ENCODE measurements at places on chromosomes 5 and 9.

DNA sequence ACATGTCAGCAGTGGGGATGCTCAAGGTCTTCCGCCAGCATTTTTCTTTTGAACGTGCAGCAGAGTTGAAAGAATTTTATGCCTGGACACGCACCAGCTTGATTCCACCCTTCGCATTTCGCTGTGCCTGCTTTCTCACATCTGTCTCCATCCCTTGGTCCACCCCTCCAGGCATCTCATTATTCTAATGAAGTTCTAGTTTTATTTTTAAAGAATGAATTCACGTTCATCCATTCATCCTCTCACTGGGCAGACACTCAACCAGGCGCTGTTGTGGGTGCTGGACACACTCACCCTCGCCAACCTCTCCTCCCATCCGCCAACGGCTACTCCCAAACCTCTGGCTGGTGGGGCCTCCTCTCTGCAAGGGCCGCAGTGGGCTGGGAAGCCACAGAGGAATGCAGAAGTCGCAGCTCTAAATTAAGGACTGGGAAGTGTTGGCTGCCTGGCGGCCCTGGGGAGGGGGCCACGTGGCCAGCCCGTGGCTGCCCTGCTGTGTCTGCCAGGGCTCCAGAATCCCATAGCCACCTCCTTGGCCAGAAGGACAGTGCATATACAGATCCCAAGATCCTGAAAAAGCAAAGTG lies 6.7 kb downstream of the SUSD3 start:
- no peak for DNase-seq

- DNase-seq: no peak
Measured at GRCh38 chr5:132461569-132462070, 29.0 kb downstream of the IRF1 start.

GRCh38 chr9:36029765-36030528 lies 6.8 kb upstream of the RECK start:
- no peak for DNase-seq

- DNase-seq: no peak
Measured at GRCh38 chr9:137095664-137096517, 9.1 kb downstream of the MAN1B1 start.

DNA sequence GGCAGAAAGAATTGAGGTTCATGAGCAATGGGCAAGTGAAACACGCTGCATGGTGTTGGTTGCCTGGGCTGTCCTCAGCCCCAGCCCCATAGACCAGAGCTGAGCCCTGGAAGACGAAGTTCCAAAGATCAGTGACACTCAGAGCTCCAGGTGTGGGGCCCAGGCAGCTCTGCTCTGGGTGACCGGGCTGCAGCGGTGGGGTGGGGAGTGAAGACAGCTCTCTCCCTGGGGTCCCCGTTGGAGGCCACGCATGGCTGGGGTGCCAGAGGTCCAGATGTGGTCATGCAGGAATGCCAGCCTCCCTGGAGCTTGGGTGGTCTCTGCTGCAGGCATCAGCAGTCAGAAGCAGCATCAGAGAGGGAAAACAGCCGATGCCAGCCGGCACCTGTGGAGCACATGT lies 165.0 kb upstream of the ERCC6L2 start:
- no peak for DNase-seq

DNA sequence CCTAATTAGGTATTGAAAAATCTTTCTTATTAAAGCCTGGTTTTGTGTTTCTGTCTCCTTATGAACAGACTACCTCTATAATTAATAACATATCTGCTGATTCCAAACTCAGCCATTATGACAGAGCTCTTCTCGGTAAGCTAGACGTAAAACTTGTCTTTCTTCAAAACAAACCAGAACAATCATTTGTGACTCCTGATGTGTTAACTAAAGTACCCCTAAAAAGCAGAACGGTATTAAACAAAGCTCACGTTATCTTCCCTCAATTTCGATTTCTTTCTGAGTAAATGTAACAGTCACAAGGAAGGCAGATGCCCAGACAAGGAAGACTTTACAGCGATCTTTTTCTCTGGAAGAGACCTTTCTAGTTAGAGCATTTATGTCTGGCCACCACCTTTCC lies 1.8 kb downstream of the SEMA5A start:
- no peak for DNase-seq

GRCh38 chr5:83265318-83265717 lies 188.0 kb downstream of the XRCC4 start:
- DNase-seq: no peak

- no peak for DNase-seq
Measured at GRCh38 chr9:135379540-135380267, 99.9 kb upstream of the PPP1R26 start.

- no peak for DNase-seq
Measured at GRCh38 chr5:78829811-78830527, 155.1 kb downstream of the ARSB start.

GRCh38 chr5:1299961-1300360 lies 5.1 kb upstream of the TERT start:
- no peak for DNase-seq

- DNase-seq: no peak
Measured at GRCh38 chr5:1315709-1316587, 21.1 kb upstream of the TERT start.

DNA sequence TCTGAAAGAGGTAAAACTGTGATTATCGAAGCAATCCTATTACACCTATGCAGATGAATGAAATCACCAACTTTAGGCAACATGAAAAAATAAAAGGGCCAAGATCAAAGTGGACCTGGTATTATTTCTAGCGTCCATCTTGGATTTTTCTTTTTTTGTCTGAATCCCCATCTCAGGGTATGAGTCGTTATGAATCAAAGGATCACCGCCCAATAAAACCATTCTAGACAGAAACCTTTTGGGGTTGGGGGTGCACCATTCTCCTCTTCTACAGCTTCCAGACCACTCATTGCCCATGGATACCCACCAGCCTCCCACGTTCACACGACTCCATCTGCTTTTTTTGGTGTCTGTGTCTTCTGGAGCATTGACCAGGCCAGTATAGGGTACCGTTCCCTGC lies 33.4 kb downstream of the MAP1B start:
- no peak for DNase-seq

- DNase-seq: peak; percentile 69
Measured at GRCh38 chr5:94968507-94969095, 316.3 kb downstream of the MCTP1 start.

DNA sequence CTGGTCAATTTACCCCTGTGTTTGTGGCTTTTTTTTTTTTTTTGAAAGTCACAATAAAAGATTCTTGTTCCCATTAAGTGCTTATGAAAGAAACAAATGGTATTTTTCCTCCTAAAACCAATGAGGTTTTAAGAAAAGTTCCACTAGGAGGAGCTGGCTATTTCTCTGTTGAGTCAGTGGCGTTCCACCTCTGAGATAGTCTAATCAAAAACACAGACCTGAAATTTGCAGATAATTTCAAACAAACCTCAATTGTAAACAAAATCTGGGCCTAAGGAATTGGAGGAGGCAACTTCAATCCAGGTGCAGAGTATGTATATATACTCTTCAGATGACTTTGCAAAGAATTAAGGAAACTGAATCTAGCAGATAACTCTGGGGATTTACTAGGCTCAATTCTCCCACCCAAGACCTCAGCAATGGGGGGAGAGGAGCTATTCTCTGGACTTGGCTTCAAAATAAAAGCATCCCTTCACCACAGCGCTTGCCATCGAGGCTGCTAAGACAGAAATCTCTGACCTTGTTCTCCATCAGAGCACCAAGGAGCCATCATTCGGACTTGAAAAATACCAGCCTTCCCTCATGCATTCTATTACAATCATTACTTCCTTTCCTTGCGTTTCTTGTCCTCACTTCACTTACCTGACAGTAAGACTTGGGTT lies 52.4 kb downstream of the FANCC start:
- no peak for DNase-seq

GRCh38 chr5:103498211-103498610 lies 64.4 kb downstream of the NUDT12 start:
- no peak for DNase-seq

DNA sequence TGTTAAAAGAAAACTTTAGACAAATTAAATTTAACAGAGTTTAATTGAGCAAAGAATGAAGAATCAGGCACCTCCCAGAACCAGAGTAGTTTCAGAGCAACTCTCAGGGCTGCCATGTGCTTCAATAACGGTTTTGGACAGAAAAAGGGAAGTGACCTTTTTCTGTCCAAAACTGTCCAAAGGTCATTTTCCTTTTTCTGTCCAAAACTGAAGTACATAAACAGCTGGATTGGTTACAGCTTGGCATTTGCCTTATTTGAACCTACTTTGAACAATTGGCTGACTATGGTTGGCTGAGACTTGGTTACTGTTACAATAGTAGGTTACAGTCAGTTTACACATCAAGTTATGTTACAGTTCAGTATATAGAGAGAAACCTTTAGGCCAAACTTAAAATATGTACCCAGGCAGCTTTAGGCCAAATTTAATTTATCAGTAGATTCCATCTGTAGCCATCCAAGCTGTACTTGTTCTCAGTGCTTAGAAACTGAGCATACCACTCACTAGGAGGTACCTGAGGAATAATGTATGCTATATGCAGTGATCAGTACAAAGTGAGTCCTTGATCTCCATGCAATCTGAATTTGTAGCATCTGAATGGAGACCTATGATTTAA lies 44.0 kb downstream of the C9orf85 start:
- no peak for DNase-seq

GRCh38 chr5:82551840-82552385 lies 273.8 kb upstream of the RPS23 start:
- peak; percentile 13 for DNase-seq
